ENCODE measurements at places on chromosomes 12 and 14.

- no peak for DNase-seq
These were observed 114.1 kb upstream of the PRMT8 start for GRCh38 chr12:3376779-3377455.

- no peak for DNase-seq
These were observed 63.1 kb downstream of the TSPAN9 start for GRCh38 chr12:3140284-3140683.

GRCh38 chr12:56980941-56981530 is 23.6 kb upstream of the RDH16 start:
- no peak for DNase-seq

- no peak for DNase-seq
These were observed 14.9 kb downstream of the VRK1 start for GRCh38 chr14:96811985-96812667.

- DNase-seq, result no peak
These were observed 16.7 kb downstream of the NOS1 start for GRCh38 chr12:117344716-117345115.

- DNase-seq, result no peak
These were observed 11.7 kb upstream of the CREBL2 start for GRCh38 chr12:12599750-12600643.

GRCh38 chr12:93520454-93520853 is 52.0 kb upstream of the SOCS2 start:
- no peak for DNase-seq

GRCh38 chr12:130438711-130439110 is 101.0 kb downstream of the PIWIL1 start:
- no peak for DNase-seq

GRCh38 chr14:90970167-90970600 is 90.3 kb downstream of the RPS6KA5 start:
- DNase-seq, result no peak

DNA sequence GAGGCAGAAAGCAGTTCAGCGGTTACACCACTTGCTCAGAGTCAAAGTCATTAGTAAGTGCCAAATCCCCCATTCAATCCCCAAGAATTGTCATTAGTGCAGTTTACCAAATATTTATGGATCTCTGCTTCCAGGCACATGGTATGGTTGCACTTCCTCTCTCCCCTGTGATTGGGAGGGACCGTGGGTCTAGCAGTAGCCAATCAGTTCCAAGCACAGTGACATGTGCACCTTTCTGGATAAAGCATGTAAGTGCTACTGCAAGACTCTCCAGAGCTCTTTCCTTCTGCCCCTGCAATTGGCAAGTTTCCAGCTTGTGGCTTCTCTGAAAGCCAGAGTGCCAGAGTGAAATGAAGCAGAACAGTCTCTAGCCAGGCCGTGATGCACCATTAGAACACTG is 85.3 kb upstream of the FLRT2 start:
- DNase-seq, result no peak

DNA sequence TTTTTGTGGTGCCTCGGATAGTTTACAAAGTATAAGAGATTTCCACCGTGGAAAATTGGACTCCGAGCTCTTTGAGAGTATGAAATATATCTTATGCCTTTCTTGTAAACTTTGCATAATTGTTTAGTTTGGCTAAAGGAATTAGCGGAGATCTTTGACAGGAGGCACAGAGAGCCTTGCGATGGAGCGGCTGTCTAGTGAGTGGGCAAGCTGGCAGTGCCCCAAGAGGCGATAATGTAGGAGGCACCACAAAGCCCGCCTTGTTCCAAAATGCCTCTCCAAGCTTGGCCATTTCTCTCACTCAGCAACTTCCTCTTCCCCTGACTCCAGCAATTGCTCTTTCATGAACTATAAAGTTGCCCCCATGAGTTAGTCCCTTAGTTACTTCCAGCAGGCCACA is 270.1 kb upstream of the PRICKLE1 start:
- no peak for DNase-seq

DNA sequence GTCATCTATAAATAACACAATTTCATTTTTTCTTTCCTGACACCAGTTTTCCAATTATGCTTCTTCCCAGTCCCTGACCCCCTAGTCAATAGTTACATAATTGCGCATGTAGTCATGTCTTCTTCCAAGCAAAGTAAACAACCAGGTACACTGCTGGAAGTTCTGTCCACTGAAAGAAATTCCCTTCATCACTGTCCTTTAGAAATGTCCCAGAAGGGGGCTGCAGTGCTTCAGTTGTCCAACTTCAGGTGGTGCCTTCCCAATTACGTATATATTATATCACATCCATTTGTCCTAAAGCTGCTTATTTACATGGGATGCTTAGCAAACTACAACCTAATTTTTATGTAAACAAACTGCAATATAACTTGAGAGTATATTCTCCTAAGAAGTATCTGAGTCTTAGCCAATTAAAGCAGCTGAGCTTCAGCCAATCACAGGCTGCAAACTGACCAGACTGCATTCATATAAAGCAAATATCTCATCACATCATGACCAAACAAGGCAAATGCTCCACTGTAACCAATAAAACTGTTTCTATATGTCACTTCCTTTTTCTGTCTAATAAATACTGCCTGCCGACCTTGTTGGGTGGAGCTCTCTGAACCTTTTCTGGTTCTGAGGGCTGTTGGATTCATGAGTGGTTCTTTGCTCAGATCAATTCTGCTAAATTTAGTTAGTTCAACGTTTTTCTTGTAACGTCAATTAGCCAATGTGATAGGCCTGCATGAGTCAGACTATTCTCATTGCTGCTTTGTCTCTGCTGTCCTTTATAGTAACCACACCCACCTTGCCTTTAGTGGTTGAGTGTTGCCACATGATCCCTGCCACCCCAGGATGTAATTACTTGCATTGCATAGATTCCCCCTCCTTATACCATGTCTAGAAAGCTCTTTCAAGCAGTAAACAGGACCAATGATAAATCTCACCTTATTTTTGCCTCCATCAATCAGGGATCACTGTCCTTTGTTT is 239.3 kb downstream of the ALG10B start:
- DNase-seq, result no peak

- DNase-seq, result no peak
These were observed 45.2 kb downstream of the FOXN3 start for GRCh38 chr14:89371585-89372511.

DNA sequence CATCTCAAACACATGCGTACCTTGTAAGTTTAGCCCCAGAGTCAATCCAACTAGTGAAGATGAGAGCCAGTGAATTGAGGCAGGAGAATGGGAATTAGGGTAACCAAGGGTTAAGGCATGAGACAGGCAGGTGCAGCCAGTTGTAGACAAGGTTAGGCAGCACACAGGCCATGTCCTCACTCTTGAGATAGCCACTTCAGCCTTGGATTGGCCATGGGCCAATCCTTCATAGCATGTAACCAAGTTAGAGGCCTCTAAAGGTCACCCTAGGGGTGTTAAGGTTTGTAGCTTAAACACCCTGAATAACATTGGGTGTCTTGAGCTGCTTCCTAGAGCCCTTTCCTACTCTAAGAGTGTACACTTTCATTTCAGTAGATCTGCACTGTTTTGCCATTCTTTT is 208.2 kb upstream of the RBM19 start:
- DNase-seq, result no peak

DNA sequence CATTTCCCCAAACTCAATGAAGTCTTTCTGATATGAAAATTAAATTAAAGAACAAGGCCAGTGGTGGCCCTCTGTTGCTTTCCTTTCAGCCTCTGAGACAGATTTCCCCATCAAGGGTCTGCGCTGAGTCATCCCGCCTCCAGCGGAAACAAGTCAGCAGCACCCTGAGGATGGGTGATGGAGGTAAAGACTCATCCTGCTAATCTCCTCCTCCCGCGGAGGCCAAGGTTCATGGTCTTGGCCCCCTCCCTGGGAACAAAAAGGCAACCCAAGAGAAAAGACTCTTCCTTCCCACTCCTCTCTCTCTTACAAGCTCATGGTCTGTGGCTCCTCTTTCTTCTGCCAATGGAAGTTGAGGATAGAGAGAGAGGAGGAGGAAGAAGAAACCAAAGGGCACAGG is 9.0 kb upstream of the NUMB start:
- DNase-seq, result peak; percentile 60

- no peak for DNase-seq
These were observed 91.7 kb downstream of the EFCAB11 start for GRCh38 chr14:89862856-89863255.

DNA sequence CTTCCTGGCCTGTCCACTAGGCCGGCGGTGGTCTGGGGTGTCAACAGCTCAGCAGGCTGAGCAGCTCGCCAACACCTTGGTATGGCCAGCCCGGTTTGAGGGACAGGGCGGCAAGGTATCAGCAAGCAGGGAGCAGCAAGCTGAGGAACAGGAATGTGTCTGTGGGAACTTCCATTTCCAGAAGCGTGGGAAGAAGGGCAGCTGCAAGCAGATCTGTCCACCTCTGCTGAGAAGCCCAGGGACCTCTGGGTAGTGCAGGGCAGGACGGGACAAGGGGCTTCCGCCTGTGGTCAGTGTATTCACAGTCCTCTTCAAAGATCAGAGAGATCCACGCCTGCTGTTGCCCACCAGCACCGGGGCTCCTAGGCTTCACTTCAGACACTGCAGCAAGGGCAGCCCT is 36.0 kb downstream of the ACTN1 start:
- no peak for DNase-seq

- no peak for DNase-seq
These were observed 120.9 kb downstream of the BEGAIN start for GRCh38 chr14:100466111-100466856.

- DNase-seq, result no peak
These were observed 309.6 kb downstream of the TMTC2 start for GRCh38 chr12:82996168-82996812.

- no peak for DNase-seq
These were observed 9.2 kb upstream of the PLEKHD1 start for GRCh38 chr14:69475194-69475818.

DNA sequence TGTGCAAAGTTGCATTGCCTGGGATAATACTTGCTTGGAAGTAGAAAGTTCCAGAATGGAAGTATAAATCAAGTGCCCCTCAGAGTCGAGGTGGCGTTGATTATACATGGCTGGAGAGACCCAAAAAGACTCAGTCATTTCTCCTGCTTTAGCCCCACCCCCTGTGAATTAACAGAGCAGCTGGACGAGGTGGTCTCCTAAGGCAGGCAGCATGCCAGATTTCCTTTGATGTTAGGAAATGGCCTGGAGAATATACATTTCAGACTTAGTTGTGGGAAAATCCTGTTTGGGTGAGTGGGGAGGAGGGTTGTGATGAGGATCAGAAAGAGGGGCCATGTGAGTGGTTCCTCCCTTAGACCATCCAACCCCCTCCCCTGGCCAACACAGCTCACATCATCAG is 406.1 kb upstream of the TMPO start:
- DNase-seq, result no peak

- no peak for DNase-seq
These were observed 21.7 kb upstream of the LMNTD1 start for GRCh38 chr12:25574761-25575160.

- DNase-seq, result no peak
These were observed 4.5 kb upstream of the HECTD4 start for GRCh38 chr12:112386726-112387125.

DNA sequence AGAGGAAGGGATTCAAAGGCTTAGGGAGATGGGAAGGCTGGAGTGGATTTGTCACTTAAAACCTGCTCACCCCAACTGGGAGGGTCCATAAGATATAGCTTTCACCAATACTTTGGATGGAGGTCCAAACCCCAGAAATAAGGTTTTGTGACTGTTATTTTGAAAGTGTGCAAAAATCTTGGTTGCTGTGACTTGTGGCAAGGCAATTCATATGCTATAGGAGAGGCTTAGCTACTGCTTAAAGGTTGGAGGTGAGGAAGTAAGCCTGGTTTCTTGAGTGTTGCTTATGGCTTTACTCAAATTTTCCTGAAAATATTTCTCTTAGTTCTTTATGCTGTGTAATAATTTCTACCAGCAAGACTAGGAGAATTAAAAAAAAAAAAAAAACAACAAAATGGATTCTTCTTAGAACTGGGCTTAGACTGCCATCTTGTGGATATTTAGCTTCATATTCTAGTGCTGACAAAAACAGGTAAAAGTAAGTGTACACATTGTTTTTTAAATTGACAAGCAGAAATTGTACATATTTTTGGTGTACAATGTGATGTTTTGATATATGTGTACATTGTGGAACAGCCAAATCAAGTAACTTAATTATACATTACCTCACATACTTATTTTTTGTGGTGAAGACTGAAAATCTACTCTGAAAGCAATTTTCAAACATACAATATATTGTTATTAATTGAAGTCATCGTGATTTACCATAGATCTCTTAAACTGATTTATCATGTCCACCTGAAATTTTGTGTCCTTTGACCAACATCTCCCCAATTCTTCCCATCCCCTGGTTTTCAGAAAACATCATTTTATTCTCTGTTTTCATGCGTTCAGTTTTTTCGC is 23.0 kb downstream of the PDE6H start:
- no peak for DNase-seq

DNA sequence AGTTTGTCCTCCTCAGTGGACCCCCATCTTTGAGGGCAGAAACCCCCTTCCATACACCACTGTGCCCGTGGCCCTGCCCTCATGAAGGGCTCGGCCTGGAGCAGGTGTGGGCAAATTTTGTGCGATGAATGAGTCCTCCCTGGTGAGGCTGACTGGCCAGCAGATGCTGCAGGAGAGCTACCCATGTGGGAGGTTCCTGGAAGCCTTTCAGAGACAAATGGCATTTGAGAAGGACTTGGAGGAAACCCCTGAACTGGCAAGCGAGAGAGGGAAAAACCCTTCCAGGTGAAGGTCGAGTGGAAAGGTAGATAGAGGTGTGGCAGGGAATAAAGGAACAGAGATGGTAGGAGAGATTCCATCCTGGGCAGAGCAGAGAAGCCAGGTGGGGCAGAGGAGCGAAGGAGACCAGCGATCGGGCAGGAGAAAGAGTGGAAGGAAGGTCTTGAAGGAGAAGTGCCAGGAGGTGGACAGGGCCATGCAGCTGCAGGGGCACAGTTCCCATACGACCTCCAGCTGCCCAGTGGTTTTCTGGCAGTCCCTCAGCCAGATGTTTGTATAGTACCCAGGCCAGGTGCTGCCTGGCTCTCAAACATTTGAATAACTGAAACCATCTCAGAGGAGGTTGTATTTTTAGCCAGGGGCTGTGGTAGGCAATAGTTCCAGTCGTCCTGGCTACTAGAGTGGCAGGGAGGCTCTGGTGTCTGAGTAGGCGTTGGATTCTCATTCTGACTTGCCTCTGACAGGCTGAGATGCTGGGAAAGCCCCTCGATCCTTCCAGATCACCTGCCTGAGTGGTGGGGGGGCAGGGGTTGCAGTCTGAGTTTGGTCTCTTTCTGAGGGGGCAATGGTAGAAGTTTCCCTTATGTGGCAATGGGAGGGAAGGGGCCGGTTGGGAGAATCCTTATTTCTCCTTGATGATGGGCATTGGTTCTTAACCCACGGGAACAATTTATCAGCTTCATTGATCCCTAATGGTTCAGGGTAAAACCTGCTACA is 40.1 kb downstream of the FBXL14 start:
- DNase-seq, result peak; percentile 7
